Stimulated activated CD4-positive, alpha-beta T cell treated with anti-CD3 and anti-CD28 coated beads, TNF-alpha, amount 100 ng/mL, for 24 hours (primary cell): ENCODE measurements at places on chromosomes 4 and X.

- no peak for DNase-seq
These were observed 37.3 kb upstream of the STAG2 start for GRCh38 chrX:123924186-123924585.

DNA sequence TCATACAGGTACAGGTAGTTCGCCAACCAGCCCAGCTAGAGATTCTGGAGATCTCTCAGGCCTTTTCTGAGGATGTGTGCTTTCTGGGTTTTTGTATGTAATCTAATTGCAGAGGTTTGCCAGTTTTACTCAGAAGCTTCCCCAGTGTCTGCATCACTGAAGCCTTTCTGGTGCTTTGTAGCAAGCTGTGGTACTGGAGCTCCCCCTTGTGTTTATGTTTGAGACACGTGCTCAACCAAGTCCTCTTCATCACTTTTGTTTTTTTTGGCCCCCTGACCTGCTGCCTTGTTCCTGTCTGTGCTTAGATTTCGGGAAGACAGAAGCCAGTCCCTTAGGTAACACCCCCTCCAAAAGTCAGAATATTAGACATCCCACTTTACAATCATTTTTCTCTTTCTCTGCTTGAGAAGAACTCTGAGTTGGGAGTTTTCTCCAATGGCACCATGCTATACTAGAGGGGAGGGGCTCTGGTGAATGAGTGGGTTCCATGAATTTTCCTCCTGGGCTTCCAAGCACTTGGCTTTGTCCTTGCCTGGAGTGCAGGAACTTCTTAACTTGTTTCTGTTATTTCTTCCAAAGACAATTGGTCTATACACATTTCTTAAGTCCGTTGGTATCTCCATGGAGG lies 128.4 kb upstream of the TBC1D9 start:
- DNase-seq, result no peak

- no peak for DNase-seq
These were observed 163.8 kb upstream of the KLF8 start for GRCh38 chrX:56068274-56068758.

DNA sequence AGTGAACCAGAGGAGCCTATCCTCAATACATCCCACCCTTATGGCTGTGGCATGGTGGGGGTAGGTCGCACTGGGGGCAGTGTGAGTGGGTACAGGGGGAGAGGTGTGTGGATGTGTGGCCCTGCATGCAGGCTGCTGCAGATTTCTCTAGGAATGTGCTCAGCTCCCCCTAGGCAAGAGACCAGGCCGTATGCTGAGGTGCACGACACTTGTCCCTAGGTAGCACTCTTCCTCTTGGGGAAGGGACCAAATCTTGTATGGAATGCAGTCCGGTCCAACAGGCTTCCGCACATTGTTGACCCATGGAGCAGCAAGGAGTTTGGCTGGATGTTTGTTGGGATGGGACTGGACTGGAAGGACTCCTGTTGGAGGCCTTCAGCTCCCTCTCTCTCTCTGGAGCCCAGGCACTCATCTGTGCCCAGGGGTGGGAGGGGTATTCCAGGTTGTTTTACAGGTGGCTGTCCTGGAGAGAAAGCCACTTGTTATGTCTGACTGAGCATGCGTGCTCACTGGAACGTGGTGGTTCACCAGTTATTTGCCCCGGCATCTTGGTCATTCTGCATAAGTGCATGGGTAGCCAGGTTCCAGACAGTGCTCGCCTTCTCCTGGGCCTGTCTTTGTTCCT lies 55.1 kb downstream of the NBDY start:
- no peak for DNase-seq

DNA sequence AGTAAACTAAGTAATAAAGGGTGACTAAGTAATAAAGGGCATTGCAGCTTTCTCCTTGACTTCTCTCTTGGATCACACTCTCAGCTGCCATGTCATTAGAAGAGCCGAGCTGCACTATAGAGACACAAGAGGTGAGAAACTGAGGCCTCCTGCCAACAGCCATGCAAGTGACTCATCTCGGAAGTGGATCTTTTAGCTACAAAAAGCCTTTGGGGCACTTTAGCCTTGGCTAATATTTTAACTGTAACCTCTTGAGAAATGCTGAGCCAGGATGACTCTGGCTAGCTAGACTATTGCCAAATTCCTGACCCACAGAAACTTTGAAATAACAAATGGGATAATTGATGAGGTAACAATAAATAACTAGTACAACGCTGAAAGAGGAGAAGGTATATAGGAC lies 1.5 kb upstream of the NEIL3 start:
- no peak for DNase-seq

- no peak for DNase-seq
These were observed 3.4 kb upstream of the ODAPH start for GRCh38 chr4:75552452-75552851.

DNA sequence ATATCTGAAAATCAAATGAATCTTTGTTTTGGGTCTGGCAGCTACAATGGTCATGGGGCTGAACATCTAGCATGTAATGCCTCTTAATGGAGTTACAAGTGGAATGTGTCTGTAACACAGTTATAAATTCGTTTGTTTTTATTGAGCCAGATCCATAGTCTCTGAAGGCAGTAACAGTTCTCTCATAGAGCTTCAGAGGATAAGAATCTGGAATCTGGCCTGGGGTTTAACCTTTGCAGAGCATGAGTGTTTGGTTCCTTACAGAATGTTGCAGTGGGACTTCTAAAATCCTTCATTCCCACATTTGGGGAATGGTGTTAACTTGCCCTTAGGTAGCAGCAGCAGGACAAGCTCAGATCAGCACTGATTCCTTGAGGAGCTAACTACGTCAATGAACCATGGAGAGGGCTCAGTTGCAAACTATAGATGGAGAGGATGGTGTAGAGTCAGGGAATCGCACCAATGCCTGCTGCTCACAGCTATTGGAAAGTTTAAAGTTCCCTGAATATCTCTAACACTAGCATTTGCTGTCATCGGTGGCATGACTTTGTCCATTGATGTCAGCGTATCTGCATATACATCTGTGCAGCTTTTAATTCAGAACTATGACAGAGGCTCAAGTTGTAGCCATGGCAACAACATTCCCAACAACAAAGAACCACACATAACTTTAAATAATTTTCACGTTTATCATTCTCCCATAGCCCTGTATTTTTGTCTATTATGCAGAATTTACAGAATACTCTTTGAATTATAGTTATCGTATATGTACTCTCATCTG lies 72.2 kb downstream of the RASGEF1B start:
- DNase-seq, result no peak

GRCh38 chrX:56763556-56764152 lies 34.6 kb downstream of the NBDY start:
- no peak for DNase-seq

GRCh38 chr4:130659320-130659719 lies 1563.4 kb downstream of the C4orf33 start:
- no peak for DNase-seq

DNA sequence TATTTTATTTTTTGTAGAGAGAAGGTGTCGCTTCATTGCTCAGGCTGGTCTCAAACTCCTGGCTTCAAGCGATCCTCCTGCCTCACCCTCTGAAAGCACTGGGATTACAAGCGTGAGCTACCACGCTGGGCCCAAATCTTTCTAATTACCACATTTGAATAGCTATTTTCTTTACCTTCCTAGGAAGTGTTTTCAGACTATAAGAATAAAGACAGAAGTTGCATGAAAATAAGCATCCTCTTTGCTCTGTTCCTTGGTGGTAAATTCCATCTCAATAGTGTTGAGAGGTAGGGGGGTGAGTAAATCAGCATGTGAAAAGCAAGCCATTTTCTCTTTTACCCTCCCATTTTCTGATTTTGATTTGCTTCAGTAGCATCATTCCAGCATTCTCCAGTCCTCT lies 122.4 kb downstream of the LARP7 start:
- no peak for DNase-seq

GRCh38 chr4:51885363-51885762 lies 42.4 kb downstream of the DCUN1D4 start:
- DNase-seq, result no peak

GRCh38 chr4:142312391-142312790 lies 533.7 kb downstream of the INPP4B start:
- no peak for DNase-seq

- no peak for DNase-seq
These were observed 36.3 kb downstream of the BCLAF3 start for GRCh38 chrX:19954335-19955096.

DNA sequence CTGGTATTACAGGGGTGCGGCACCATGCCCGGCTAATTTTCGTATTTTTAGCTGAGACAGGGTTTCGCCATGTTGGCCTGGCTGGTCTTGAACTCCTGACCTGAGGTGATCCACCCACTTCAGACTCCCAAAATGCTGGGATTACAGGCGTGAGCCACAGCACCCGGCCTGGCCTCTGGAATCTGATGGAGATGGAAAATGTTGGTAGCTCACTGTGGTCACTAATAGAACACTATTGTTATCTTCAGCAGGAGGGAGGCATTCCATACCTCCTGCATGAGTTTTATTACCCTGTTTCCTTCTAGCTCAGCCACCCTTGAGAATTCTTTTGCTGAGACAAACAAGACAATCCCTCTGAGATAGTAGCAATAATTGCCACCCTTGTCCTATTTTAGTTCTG lies 105.0 kb downstream of the SHROOM3 start:
- no peak for DNase-seq

- no peak for DNase-seq
These were observed 212.7 kb downstream of the SOX3 start for GRCh38 chrX:140292188-140292587.

- DNase-seq, result no peak
These were observed 7.0 kb downstream of the AMMECR1 start for GRCh38 chrX:110310896-110311295.

- DNase-seq, result no peak
These were observed 8.5 kb upstream of the CCSER1 start for GRCh38 chr4:90118527-90119195.

- DNase-seq, result no peak
These were observed 19.4 kb downstream of the NLGN3 start for GRCh38 chrX:71164071-71164470.

DNA sequence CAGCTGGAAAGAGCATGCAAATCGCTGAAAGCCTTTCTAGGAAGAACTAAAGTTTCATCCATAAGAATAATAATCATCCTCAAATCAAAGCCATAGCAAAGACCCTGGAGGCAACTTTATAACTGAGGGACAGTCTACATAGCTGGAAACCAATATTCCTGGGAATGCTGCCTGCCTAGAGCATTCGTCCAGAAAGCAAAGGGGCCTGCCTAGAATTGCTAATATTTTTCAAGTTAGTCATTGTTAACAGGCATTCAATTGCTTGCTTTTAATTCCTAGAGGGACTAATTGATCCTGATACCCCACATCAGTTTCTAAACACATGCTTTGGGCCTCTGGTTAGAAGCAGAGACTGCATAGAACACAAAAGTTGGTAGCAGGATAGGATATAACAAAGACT lies 4.2 kb upstream of the PPARGC1A start:
- no peak for DNase-seq

DNA sequence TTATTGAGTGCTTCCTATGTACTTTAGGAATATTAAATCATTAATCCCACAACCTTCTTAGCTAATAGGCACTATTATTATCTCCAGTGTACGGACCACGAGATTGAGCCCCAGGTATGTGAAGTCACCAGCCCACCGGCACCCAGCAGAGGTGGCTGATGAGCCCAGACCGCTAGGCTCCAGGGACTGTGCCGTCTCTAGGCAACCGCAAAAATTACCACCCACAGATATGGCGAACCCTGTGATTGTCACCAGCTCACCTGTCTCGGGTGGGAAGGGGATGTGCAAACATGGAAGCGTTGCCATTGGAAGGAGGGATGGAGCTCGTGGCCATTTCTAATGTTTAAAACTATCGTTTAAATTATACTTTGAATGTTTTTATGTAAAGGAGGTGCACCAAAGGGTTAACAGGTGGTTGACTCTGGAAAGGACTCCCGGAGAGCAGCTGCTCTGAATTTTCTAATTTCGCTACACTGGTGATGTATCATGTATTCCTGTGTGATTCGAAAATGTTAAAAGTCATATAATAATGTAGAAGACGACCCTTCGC lies 21.0 kb upstream of the JAKMIP1 start:
- DNase-seq, result no peak

DNA sequence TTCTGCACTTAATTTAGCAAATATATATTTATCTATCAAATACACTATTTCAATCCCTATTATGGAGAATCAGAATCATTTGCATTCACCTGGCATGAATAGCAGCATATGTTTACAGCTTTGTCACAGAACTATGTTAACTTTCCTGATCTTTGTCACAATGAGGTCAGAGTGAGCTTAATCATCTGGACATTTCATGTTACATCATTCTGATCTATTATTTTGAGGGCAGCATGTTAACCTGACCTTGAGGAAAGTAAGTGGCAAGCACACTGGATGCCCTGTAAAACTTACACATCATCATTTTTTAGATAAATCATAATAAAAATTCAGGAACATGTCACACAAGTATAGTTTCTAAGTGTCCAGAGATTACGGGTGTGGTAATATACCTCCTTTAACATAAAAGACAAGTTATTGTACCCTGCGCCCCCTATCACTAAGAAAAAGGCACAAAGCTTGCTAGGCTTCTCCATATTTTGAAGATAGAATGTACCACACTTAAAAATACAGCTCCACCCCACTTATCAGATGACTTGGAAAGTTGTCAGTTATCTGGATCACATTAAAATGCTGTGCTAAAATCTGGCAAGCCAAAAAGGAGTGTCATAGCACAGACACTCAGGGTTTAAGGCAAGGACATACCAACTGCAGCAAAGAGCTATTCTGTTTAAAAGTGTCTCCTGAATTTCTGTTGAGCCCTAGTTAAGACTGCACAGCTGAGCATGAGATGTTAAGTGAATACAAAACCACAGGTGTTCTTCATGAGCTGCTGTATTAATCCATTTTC lies 182.7 kb upstream of the FAT4 start:
- DNase-seq, result no peak

DNA sequence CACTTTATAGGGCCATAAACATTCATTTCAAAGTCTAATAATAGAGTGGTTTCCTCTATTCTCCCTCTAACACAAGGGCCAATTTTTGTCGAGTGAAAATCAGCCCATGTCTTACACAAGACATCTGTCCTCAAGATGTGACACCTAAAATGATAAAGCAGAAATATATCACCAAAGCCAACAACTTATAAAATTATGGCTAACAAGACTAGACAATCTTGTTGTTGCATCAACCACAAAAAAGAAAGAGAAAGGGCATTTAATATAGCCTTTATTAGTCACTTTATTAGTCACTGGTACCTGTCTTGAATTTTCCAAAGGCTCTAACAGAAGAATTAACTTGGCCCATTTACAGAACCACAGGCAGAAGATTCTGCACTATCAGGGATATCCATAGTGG lies 161.6 kb downstream of the SMIM20 start:
- DNase-seq, result no peak

GRCh38 chr4:10151182-10151581 lies 34.6 kb upstream of the WDR1 start:
- no peak for DNase-seq

GRCh38 chr4:148653681-148654080 lies 211.5 kb upstream of the NR3C2 start:
- DNase-seq, result no peak

DNA sequence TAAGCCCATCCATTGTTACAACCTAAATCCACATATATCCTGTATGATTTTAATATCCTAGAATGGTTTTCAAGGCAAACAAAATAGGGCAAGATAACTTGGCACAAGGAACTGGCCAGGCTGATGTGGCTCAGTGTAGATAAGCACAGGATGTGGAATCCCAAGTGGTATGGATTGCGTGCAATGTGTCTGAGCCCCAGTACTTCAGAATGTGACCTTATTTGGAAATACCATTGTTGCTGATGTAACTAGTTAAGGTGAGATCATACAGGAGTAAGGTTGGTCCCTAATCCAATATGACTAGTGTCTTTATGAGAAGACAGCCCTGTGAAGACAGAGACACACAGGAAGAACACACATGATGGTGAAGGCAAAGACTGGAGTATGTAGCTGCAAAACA lies 72.4 kb downstream of the IL21 start:
- DNase-seq, result no peak
